ENCODE measurements at places on chromosomes 6 and 20.

- no peak for DNase-seq
Measured at GRCh38 chr20:57568088-57568896, 7.4 kb downstream of the PCK1 start.

DNA sequence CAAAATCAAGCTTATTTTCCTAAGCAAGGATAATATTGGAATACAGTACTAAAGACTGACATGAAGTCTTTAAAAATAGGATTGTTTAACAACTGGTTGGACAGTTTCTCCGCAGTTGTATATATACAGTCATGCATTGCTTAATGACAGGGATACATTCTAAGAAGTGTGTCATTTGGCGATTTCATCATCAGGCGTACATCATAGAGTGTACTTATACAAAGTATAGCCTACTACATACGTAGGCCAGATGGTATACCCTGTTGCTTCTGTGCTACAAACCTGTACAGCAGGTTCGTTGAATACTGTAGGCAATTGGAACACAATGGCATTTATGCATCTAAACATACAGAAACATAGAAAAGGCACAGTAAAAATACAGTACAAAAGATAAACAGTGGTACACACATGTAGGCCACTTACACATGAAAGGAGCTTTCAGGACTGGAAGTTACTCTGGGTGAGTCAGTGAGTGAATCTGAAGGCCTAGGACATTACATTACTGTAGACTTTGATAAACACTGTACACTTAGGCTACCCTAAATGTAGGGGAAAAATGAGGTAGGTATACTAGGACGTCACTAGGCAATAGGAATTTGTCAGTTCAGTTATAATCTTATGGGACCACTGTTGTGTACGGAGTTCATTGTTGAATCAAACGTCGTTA is 20.1 kb downstream of the HECA start:
- DNase-seq = no peak

GRCh38 chr6:140485740-140486449 is 1111.4 kb upstream of the CITED2 start:
- DNase-seq = no peak

DNA sequence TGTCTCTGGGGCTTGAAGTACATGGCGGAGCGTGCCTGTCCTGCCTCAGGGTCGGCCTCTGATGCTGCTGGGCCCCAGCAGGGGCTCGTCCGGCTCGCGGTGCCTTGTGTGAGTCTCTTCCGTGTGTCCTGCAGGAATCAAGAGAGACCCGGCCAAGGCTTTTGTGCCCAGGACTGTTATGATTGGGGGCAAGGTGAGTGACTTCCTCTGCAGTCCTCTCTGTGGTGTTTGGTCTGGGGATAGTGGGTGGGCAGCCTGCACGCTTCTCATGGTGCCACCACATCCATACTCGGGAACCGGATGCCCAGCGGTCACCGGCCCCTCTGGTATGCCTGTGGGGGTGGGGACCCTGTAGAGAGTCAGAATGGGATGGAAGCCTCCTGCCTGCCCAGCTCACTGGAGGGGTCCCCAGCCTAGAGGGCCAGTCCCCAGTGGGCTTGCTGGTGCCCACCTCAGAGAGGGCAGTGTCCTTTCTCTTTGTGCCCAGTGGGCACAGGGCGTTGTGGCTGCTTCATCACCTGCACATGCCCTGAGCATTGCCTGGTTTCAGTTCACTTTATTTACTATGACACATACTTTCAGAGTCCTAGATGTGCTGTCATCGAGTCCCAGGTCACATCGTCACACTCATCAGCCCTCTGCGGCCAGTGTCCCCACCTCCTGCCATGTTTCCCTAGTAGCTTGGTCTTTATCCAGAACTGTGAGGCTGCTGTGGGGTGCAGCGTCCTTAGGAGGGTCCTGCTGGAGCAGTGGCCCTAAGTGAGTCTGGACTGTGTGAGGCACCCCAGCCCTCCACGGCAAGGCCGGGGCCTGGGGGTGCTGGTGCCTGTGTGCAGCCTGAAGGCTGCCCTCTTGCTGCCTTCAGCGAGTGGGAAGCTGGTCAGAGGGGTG is 40.7 kb downstream of the PYGB start:
- DNase-seq = no peak

DNA sequence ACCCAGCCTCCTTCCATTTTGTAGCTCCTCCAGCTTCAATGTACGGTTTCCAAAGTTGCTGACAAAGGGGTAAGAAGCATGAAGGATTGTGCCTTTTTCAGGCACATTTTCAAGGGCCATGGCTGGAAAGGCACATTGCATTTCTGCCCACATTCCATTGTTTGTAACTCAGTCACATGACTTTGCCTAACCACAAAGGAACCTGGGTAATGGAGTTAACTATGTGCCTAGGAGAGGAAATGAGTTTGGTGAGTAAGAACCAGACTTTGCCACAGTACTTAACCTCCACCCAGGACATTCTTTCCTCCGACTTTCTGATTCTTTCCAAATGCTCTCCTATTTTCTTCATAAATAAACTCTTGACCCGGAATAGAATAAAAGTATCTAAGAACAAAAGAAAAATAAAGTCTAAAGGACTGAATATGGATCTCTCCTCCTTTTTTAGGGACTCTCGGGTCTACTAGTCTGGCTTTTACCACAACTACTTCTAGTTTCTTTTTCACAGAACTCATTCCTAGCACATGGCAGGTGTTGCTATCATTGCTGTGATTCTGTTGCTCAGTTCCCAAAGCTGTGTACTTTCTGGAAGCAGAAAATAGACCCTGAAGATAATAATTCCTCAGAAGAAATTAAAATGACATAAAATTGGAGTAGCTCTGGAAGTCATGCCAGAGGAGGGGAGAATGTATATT is 81.5 kb upstream of the ISM1 start:
- DNase-seq = no peak

- DNase-seq = no peak
Measured at GRCh38 chr20:18024606-18025127, 33.0 kb downstream of the OVOL2 start.

- DNase-seq = no peak
Measured at GRCh38 chr20:13613917-13614316, 24.8 kb downstream of the TASP1 start.

DNA sequence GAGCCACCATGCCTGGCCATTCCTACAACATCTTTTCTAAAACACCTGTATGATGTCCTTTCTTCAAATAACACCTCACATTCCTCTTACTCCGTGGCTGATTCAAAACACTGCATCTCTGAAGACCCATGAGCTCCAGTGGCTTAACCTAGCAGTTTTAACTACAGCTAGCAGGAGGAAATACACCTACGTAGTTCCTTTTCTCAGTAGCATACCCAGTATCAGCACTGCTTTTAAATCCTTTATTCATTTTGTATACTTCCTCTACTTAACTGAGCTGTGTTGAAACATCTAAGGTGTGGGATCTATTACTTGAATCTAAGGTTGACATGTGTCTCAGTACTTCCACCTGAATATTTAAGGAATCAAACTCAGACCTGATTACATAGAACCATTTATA is 113.6 kb upstream of the CCDC28A start:
- DNase-seq = no peak

DNA sequence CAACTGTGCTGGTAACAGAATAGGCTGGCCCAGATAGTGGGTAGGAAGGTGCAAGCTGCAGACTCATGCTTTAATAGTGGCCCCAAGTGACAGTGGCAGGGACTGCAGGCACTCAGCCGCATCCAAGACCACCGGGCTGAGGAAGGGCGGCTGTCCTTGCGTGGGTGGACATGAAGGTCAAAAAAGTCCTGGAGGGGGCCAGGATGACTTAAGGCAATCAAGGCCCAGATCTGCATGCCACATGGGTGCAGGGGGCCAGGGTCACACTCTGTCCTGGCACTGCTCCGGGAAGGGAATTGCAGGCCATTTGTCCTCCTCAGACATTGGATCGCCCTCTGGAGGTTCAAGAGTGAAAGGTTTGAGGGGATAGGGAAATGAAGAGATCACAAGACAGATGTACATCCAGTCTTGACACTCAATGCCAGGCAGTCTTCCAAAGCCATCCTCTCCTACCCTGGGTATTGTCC is 10.4 kb upstream of the VNN2 start:
- no peak for DNase-seq

- DNase-seq = no peak
Measured at GRCh38 chr6:116945809-116946208, 68.8 kb downstream of the RFX6 start.
